ENCODE measurements at places on chromosomes 13 and 19. TPM values are rescaled to one million over a fixed set of nuclear protein-coding genes. Genes with fewer than 3 reads are reported as not detected.

FGF9 gene
- total RNA-seq, result not detected

ZNRF4 gene
- not detected for total RNA-seq

SPIB gene
- total RNA-seq, result not detected

C13orf42 gene
- total RNA-seq, result not detected

KLK14 gene
- not detected for total RNA-seq

DEDD2 gene
- 22.0 TPM for total RNA-seq

TIMM29 gene
- 40.2 TPM for total RNA-seq

SCGB2B2 gene
- total RNA-seq, result not detected

LAIR1 gene
- total RNA-seq, result not detected

PSG5 gene
- 7.8 TPM for total RNA-seq
